ENCODE measurements at places on chromosomes 4 and X. TPM values are rescaled to one million over a fixed set of nuclear protein-coding genes. Genes with fewer than 3 reads are reported as not detected.

- DNase-seq, result no peak
Measured at GRCh38 chr4:185811509-185812364, at the start of gene SORBS2. Gene SORBS2, minus strand, starts transcription at chr4:185812194. Its CDS starts 121,623 bp downstream, at chr4:185690571.

- no peak for DNase-seq
Measured at GRCh38 chr4:81516241-81516640, 44.5 kb upstream of the RASGEF1B start.

DNA sequence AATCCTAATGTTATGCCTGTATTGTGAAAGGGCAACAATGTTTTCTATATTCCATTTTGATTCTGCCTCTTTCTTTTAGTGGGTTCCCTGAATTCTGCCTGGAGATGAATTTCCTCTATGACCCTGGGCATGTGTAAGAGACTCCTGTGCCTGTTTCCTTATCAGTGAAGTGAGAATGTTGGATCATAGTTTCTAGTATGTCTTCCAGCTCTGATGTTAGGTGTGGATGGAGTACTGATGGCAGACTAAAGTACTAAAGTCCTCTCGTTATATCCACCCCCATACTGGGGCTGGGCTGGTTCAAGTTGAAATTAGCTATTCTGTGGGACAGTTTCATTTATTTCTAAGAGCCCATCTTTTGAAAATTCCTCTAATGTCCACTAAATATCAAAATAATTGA is 29.6 kb downstream of the PLAC1 start:
- DNase-seq, result no peak

DNA sequence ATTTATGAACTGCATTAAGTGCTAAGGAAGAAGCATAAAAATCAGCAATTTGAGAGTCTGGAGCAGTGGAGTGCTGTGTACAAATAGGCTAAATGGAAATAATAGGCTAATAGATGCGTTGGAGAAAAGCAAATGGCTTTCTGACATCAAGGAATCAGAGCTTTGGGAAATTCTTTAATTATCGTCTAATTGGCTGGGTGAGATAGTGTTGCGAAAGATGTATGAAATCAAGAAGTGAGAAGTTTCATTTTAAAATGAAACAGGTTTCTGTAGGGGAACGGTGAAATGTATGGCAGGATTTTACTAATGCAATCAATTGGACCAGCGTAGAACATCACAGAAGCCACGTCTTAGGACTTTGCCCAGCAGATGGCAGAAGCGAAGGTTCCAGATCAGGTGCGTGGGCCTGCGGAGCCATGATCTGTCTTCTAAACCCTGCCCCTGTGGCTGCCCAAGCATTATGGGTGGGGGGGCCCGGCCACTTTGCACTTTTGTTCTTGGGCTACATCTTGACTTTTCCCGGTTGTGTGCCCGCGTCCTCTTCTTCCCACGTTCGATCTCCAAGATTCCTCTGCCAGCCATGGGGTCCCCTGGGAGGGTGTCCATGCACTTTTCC is 118.5 kb upstream of the SHISA3 start:
- DNase-seq, result no peak

DNA sequence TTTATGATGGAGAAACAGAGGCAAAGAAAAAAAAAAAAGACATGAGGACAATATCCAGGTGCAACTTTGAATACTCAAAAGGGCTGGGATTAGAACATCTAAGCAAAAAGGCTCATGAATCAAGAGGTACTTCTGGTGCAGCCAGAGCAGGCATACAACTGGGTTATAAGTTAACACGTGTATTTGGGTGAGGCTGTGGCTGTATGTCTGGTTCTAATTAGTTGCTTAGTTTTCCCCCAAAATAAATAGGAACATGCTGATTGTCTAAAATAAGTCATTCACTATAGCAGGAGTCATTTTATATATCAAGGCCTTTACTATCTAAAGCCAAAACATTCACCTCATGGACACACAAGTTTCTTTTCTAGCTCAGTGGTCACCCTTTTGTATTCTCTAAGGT is 20.2 kb downstream of the NHS start:
- DNase-seq, result no peak

GRCh38 chr4:26356081-26356501 is 35.3 kb downstream of the RBPJ start:
- DNase-seq, result no peak

Gene DCUN1D4
- 44.8 TPM for total RNA-seq

Gene SUPT20HL2
- not detected for total RNA-seq

- no peak for DNase-seq
Measured at GRCh38 chrX:44020693-44021092, 47.5 kb upstream of the NDP start.

DNA sequence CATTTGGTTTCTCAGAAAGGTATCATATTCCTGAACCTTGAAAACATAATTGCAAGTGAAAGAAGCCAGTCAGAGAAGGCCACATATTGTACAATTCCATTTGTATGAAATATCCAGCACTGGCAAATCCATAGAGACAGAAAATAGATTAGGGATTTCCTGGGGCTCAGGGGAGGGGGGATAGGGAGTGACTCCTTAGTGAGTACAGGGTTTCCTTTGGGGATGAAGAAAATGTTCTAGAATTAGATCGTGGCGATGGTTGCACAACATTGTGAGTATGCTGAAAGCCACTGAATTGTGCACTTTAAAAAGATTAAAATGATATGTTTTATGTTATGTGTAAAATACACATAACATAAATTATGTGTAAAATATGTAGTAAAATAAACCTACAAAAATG is 10.3 kb downstream of the XPNPEP2 start:
- no peak for DNase-seq

DNA sequence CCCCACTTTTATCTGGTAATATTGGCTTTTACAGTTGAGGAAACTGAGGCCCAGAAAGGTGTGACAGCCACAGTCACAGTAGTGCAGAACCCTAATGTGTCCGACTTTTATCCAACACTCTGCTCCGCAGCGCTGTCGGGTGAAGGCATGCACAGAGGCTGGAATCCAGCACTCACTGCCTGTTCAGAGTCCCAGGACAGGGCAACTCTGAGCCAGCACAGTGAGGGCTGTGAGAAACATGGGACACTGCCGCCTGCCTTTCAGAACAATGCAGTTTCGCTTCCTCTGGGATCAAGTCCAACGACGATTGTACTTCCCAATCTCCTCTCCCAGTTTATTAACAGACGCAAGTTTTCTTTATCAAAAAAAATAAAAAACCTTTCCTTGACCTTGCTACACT is 41.9 kb upstream of the PDGFRA start:
- no peak for DNase-seq

GRCh38 chr4:7503559-7504249 is 69.0 kb upstream of the PSAPL1 start:
- DNase-seq, result no peak

DNA sequence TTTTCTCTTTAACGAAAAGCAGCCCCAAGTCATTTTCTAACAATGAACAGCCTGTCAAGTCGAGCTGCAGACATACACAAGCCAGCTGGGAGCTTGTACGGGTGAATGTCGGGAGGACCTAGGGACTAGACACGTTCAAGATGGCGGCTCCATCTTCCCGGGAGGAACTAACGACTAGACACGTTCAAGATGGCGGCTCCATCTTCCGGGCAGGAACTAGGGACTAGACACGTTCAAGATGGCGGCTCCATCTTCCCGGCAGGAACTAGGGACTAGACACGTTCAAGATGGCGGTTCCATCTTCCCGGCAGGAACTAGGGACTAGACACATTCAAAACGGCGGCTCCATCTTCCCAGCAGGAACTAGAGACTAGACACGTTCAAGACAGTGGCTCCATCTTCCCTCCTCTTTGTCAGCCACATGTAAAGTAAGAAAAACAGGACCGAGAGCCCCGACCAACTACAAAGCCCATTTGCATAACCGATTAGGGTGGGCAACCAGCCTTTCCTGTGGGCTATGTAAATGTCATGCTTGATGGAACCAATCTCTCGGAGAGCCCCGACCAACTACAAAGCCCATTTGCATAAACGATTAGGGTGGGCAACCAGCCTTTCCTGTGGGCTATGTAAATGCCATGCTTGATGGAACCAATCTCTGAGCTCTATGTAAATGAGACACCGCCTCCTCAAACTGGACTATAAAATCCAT is 175.5 kb downstream of the DHRSX start:
- no peak for DNase-seq

GRCh38 chr4:92236877-92237276 is 66.9 kb upstream of the GRID2 start:
- no peak for DNase-seq

GRCh38 chr4:76373919-76374552 is 46.9 kb downstream of the CCDC158 start:
- no peak for DNase-seq

GRCh38 chrX:150635952-150636351 is 57.2 kb upstream of the MTMR1 start:
- DNase-seq, result no peak

Gene GAB1
- 0.80 TPM for total RNA-seq

DNA sequence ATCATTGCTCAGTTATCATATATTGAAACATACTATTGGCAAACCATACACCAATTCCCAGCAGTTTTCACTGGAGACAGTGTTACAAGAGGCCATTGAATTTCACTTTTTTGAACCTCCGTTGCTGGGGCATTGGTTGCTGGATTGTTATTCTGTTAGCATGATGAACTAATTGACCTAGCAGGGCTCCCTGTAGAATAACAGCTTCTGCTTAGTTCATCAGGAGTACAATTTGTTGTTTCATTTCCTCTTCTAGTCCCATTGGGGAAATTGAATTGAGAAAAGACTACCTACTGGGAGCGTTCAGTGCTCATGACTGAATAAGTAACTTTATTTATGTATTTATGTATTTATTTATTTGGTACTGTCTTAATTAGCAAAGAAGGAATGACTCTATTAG is 151.6 kb downstream of the SLIT2 start:
- DNase-seq, result no peak

Gene TMSB15C
- 5.1 TPM for total RNA-seq

- DNase-seq, result no peak
Measured at GRCh38 chrX:38699121-38699520, 102.1 kb upstream of the MID1IP1 start.

Gene C1QTNF7
- not detected for total RNA-seq

DNA sequence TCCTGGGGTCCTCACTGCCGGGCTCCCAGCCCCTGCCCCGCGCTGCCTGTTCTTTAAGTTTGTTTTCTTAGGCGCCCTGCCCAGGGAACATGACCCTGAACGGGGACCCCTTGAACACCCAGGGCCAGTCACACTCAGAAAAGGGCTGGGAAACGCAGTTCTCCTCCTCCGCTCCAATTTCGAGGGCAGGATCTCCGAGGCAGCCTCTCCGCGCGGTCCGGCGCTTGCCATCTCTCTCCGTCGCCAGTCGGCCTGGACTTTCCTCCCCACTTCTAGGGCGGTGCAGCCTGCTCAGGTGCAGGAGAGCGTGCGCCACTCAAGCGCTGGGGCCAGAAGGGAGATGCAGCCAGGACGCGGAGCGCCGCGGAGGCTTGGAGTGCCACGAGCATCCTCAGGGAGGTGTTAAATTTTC is 9.9 kb downstream of the PRDM8 start:
- DNase-seq, result no peak

- DNase-seq, result no peak
Measured at GRCh38 chr4:3437998-3438846, 3.5 kb upstream of the HGFAC start.

Gene SLC38A5
- 58.8 TPM for total RNA-seq

DNA sequence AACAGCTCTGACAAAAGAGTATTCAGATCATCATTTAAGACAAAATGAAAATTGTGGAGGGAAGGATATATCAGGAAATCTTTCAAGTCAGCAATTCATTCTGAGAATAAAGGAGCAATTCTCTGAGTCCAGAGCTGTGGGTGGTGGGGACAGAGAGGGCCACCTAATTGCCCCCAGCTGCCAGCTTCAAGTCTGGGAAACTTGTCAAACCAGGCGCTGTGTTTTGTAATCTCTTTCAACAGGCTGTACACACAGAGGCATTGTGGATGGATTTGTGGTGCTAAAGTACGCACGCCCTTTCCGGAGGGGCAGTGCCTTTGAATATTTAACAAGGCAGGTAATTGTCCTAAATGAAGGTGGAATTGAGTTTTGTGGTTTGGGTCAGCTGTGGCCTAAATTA is 591.1 kb upstream of the BOD1L1 start:
- DNase-seq, result no peak

DNA sequence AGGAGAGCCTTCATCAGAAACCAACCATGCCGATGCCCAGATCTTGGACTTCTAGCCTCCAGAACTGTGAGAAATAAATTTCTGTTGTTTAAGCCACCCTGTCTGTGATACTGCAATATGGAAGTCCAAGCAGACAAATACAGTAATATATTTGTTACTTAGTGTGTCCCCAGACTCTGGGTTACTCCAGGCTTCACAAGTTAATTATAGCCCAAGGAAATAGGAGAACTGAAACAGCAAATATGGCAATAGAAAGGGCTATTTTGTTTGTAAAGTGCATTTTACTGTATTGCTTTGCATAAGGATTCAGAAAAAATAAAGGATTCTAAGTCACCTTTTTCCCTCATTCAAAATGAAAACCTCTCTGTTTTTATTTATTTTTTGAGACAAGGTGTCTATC is 15.7 kb downstream of the TIGD4 start:
- DNase-seq, result no peak

DNA sequence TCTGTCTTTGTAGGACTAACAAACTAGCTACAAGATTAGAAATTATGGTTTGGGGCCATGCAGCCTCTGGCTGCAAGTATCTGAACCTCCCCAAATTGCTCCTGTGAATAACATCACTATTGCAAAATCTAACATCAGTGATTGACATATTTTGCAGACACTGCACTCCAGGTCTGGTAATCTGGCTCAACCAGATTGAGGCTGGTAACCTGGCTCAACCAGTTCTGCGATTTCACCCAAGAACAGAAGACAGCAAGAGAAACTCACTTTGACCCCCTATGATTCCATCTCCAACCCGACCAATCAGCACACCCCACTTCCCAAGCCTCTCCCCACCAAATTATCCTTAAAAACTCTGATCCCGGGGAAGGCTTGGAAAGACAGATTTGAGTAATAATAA is 20.9 kb downstream of the SPIN3 start:
- no peak for DNase-seq

DNA sequence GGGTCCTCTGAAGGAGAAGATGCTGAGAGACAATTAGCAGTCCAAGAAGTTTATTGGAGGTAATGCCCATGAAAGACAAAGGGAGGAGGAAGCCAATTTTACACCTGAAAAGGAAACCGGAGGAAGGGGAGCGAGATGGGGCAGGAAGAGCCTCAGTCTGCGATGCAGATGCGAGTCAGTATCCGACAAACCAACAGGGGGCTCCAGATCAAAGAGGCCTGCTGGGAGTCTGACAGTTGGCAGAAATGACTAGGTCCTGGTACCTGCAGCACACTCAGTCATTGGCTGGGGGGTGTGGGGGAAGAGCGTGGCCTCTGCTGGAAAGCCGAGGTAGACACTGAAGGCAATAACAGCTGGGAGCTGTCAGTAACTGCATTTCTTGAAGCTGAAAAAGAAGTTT is 231.1 kb upstream of the CENPE start:
- no peak for DNase-seq

- no peak for DNase-seq
Measured at GRCh38 chr4:109875106-109875505, 27.2 kb downstream of the LRIT3 start.

DNA sequence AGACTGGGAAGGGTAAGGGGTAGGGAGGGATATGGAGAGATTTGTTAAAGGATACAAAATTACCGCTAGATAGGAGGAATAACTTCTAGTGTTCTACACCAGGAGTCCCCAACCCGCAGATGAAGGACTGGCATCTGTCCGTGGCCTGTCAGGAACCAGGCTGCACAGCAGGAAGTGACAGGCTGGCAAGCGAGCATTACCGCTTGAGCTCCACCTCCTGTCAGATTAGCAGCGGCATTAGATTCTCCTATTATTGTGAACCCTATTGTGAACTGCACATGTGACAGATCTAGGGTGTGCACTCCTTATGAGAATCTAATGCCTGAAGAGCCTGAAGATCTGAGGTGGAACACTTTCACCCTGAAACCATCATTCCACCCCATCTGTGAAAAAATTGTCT is 27.9 kb upstream of the BBS7 start:
- no peak for DNase-seq

Gene USP17L19
- not detected for total RNA-seq
